Esophagus squamous epithelium (tissue), 5 donors: ENCODE measurements at places on chromosomes 6 and 20.

DNA sequence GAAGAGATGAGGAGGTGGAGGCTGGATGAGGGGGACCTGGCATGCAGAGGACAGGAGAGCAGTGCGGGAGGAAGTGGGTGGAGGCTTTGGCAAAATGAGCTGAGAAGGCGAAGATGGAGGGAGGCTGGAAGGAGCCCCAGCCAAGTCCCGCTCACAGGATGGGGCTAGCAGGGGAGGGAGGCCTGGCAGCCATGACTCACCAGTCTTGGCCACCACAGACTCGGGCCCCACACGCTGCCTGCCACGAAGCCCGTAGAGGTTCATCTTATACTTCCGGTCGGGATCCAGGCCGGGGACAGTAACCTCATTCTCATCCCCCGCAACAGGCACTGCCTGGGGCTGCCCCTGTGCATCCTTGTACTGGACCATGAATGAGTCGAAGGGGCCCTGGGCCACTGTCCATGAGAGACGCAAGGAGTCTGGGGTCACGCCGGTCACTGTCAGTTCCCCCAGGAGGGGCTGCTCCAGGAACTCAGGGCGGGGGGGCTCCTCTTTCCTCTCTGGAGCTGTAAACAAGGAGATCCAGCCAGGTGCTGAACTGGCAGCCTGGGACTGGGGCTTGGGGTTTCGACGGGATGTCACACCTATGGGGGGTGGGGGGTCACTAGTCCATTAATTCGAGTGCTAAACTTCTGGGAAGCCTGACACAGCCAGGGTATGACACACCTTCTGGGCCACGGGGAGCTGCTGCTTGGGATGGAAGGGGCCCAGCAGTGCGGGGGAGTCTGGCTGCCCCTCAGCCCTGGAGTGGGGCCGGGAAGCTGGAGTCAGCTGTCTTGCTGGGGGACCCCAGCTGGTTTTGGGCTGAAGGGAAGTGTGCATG, 27.8 kb downstream of the TNXB start:
- no peak for DNase-seq

- DNase-seq: no peak
These were observed 11.7 kb downstream of the VNN2 start for GRCh38 chr6:132746048-132746447.

GRCh38 chr6:111464184-111464583, 18.8 kb downstream of the REV3L start:
- DNase-seq: no peak

GRCh38 chr6:167351656-167352345, 26.9 kb downstream of the TTLL2 start:
- DNase-seq: no peak

- DNase-seq: no peak
These were observed 103.0 kb downstream of the EDN3 start for GRCh38 chr20:59403261-59403961.

DNA sequence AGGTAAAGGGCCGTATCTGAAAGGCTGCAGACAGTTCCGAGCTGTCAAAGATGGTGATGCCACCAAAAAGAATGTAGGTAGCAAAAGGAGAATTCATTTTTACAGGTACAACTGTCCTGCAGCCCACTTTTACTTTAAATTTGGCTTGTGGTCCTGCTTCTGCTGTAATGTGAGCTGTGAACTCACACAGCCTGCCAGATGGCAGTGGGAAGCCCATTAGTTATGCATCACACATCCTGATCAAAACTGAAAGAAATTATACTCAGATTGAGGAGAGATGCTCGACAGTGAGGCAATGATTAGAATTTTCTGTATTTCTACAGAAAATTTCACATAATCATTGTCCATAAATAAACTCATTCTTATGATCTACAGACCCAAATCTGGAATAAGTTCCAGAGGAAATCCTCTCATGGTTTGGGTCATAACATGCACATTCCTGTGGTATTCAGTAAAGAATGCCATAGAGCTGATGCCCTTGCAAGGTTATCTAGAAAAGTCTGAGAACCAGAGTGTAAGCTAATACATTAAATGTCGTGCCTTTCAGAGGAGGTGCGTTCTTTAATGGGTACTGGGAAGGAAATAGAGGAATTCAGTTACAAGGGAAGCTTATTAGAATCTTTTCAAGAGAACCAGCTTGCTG, 23.9 kb upstream of the E2F3 start:
- no peak for DNase-seq

GRCh38 chr6:30875244-30876038, 8.9 kb upstream of the DDR1 start:
- DNase-seq: no peak
